ENCODE measurements at places on chromosomes 5 and 9.

DNA sequence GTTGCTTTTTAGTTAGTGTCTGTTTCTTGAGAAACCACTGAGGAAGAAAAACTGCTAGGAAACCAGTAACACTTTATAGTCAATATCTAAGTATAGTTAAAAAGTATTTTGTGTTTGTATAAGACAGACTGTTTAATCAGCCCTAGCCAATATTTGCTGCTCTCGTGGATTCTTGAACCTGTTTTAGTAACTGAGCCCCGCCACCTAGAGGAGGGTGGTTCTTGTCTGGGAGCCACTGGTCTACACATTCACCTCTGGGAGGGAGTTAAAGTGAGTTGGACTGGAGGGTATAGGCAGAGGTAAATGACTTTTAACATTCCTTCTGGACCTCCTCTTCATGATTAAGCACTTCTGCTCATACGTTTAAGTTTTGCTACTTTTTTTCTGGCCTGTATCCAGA lies 117.2 kb downstream of the SPATA31D1 start:
- no peak for DNase-seq

- no peak for DNase-seq
Measured at GRCh38 chr9:81490605-81491331, 198.6 kb downstream of the TLE1 start.

- DNase-seq, result no peak
Measured at GRCh38 chr9:38284588-38285051, 107.9 kb upstream of the ALDH1B1 start.

DNA sequence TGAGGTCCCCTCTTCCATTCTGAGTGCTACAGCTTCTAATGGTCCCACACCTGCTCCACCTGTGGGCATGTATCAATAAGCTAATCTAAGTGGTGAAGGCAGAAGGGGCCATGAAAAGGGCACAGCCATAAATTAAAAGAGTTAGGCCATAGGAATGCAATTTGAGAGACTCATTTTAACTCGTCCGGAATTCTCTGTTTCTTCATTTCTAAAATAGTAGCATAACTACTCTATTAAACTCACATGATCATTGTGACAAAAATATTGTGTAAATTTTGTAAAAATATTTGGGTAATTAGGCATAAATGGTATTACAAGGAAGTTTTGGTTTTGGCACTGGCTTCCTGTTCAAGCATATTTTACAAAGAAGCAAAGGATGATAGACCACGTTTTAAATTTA lies 103.1 kb upstream of the TXNDC8 start:
- DNase-seq, result no peak

- DNase-seq, result peak; percentile 26
Measured at GRCh38 chr5:32531885-32532520, 53.4 kb upstream of the SUB1 start.

DNA sequence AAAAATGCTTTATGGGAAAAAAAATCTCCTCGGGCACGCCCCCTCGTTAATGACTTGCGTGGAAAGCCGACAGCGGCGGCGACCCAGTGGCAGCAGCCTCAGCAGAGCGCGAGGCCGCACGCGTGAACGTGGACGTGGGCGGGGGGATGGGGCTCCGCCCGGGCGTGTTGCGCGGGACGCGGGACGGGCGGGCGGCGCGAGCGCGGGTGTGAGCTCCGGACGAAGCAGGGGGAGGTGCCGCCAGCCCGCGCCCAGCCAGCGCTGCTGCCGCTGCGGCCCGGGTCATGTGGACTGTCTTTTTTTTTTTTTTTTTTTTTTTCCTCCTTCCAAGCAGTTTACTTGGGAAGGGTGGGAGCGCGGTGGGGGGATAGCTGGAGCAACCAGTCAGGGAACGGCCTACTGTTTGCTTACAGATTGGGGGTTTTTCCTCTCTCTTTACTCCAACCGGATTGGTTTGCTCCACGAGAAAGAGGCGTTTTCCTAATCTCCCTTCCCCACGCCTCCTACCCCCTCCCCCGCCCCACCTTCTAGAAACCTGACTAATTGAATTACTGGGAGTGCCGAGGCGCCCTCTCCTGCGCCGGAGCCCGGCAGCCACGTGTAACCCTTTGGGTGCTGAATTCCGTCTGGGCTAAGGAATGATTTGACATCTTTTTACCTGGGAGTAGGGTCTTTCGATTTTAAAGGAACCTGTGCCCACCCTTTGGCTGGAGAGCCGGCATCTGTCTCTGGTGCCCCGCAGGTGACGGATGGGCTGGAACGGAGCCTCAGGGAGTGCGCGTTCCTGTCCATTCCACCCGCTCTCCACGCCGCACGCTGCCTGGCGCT lies 1.7 kb upstream of the EFNA5 start:
- no peak for DNase-seq
